ENCODE measurements at places on chromosomes 2 and 18.

GRCh38 chr2:241114836-241115235, 12.7 kb upstream of the MTERF4 start:
- DNase-seq = no peak

DNA sequence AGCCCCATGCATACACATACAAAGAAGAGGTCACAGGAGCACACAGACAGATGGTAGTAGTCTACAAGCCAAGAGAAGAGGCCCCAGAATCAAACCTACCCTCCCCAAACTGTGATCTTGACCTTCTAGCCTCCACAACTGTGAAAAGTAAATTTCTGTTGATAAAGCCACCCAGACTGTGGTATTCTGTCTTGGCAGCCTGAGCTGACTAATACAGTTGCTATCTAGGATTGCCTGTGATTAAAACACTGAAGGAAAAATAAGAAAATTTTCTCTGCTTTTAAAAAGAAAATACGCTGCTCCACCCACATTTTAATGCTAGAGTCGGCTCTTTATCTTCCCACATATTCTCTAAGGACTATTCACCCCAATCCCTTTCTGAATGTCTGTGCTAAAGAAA, 143.7 kb upstream of the TMEM200C start:
- DNase-seq = no peak

DNA sequence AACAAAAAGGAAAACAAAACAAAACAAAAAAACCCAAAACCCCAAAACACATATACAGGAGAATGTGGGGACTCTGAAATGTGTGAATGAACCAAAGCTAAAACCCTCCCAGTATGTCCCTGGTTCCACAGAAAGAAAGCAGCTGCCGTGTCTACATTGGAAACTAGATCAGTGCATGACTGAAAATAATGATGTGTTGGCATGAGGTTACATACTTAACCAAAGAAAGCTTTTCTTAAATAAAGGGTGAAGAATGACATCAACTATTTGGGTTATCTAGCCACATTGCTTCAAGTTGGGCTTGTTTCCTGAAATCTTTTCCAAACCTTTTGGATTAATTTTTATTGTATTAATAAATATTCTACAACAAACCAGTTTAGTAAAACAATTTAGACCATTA, 91.9 kb upstream of the FN1 start:
- no peak for DNase-seq

DNA sequence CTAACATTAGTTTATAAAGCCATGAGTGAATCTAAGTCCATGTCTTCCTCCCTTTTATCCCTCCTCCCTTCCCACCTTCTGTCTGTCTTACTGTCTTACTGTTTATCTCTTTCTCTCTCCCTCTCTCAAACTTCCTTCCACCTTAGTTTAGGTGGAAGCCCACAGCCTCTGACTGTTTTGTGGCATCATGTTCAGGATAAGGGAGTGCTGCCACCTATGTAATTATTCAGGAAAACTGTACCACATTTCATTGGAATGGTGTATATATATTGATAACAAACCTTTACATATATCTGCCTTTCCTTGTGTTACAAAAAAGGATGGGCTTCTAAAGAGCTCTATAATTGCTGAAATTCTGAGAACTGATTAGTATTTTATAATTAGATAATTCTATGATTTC, 48.7 kb downstream of the NETO1 start:
- DNase-seq = no peak

DNA sequence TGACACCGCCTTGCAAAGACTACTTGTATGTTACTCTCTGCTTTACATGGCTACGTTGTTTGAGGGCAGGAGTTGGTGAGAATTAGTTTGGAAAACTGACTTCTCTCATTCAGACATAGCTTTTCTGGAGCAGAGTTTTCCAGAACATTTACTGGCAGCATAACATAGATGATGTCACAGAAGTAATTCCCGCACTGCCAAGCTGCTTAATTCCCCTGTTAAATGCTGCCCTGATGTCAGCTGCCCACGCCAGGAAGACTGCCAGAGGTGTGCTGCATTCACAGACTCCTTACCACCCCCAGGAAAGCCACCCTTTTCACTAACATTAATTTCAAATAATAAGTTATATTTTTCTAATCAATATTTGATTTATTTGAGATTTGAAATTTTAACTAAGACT, 24.7 kb upstream of the PTPN2 start:
- DNase-seq = no peak

DNA sequence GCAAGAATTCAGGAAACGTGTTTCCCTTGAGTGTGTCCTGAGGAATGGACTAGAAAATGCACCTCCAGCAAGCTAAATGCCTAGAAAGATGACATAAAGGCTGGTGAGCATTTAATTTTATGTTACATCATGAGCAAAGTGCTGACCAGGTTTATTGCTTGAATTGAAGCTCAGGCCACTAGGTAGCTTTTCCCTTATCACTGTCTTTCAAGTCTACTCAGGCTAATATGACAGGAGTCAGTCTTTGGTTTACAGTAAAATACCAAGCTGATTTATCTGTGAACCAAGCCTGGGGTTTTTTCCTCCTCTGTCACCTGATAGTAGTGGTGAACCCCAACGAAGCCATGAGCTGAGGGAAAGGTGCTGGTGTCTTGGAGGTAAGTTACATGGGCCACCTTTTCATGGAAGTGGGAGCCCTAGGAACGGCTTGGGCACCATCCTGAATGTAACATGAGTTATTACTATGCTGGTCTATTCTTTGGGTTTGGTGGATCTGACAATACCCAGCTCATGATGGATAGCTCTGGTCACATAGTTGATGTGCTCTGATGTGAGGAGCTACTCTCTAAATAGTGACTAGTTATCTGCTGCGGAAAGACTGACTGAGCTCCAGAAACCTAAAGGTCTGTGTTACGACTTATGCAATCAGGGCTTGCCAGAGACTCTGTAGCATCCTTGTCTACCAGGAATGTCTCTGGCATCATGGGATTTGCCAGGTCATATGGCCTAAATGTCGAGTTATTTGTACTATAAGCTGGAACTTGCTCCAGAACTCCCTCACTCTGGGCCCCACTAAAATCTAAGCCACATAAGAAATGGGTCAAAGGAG, 39.8 kb downstream of the NUP35 start:
- no peak for DNase-seq

- DNase-seq = no peak
Observed at GRCh38 chr2:136582628-136583205, 182.6 kb upstream of the THSD7B start.

GRCh38 chr2:180003559-180003958, 3.5 kb downstream of the CWC22 start:
- DNase-seq = no peak

DNA sequence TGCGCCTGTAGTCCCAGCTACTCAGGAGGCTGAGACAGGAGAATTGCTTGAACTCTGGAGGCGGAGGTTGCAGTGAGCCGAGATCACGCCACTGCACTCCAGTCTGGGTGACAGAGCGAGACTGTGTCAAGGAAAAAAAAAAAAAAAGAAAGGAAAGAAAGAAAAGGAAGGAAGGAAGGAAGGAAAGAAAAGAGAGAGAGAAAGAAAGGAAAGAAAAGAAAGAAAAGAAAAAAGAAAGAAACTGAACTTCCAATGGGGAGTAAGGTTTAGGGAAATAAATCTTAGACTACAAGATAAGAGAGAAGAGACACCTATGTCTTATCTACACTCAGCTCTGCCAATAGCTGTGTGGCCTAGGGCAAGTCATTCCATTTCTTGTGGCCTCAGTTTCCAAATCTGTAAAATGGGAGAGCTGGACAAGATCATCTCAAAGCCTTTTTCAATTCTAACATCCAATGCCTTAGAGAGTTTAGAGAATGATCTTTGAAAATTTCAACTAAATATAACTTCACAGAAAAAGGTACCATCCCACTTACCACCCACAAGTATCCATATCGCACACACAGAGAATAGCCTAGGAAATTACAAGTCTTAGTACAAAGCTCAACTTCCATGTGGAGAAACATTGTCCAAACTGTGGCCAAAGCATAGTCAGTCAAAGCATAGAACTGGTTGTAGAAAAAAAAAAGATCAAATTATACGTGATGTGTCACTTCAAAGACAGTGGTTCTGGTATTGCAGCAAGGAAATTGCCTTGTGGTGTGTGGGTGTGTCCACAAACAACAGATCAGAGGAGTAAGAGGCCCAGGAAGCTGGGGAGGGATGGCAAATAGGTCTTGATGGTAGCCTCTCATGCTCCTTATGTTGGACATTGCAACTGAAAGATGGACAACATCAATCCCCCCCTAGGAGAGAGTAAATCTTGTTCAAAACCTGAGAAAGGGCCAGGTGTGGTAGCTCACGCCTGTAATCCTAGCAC, 42.4 kb downstream of the SLC14A2 start:
- no peak for DNase-seq

DNA sequence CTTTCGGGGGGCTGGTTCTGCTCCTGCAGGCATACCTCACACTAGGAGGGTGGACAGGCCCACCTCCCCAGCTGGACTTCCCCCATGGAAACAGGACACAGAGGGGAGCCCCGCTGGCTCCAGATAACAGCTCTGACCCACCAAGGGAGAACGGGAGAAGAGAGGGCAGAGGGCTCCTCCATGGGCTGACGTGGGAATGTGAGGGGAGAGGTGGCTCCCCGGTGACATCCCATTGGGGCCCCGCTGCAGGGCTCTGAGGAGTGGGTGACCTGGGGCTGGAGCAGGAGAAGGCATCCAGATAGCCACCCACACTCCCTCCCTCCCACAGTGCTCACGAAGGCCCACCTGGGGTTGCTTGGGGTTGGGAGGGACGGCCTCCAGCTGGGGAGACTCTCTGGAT, 45.9 kb downstream of the FBLN7 start:
- no peak for DNase-seq

- DNase-seq = no peak
Observed at GRCh38 chr2:224579411-224579810, 5.8 kb downstream of the CUL3 start.

Data from fibroblast of skin of left quadriceps (primary cell).